Activated CD4-positive, alpha-beta T cell treated with anti-CD3 and anti-CD28 coated beads, Interleukin-2, Interleukin-4, amounts not matched to agents 100 ng/mL and 50 ng/mL, durations not matched to agents 16 hours and 8 hours (primary cell): ENCODE measurements at places on chromosomes 13 and 19.

- no peak for DNase-seq
Measured at GRCh38 chr19:45306518-45307027, 16.1 kb downstream of the CKM start.

DNA sequence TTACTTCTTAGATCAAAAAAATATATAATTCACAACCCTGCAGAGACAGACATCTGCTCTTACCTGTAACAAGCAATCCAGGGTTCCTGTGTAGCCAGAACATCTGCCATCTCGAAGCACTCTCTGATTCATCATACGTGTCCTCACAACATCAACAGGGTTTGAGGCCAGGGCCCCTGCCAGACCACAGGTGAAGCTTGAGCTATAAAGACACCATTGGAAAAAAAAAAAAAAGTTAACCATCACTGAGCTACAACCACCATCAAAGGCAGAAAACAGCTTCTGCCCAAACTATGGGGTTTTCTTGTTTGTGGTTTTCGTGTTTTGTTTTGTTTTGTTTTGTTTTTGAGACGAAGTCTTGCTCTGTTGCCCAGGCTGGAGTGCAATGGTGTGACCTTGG, 19.3 kb downstream of the SLC25A30 start:
- DNase-seq, result peak; percentile 30

DNA sequence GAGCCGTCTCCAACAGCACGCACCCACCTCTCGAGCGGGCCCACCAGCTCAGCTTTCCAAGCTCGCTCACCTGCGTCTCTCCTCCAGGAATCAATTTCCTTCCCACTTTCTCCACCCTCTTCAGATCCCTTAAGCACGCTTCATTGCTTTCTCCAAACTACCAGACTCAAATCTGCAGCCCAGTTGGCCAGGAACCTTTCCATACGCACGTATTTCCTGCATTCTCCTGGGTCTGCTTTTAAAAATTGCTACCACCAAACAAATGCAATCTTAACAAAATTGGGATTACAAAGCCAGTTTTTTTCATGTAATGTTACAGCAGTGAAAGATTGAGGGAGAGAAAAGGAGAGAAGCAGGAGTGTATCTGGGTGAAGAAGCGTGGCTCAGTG, 1.5 kb downstream of the ENOX1 start:
- DNase-seq, result no peak

- DNase-seq, result no peak
Measured at GRCh38 chr13:80447747-80448146, 106.8 kb upstream of the SPRY2 start.

- peak; percentile 60 for DNase-seq
Measured at GRCh38 chr13:99367663-99368448, 60.7 kb upstream of the GPR183 start.

- DNase-seq, result no peak
Measured at GRCh38 chr13:40979232-40979631, 39.9 kb downstream of the ELF1 start.

GRCh38 chr19:58357481-58358145, 4.3 kb upstream of the A1BG start:
- DNase-seq, result no peak

GRCh38 chr19:14505488-14506239, 9.7 kb upstream of the GIPC1 start:
- peak; percentile 74 for DNase-seq

DNA sequence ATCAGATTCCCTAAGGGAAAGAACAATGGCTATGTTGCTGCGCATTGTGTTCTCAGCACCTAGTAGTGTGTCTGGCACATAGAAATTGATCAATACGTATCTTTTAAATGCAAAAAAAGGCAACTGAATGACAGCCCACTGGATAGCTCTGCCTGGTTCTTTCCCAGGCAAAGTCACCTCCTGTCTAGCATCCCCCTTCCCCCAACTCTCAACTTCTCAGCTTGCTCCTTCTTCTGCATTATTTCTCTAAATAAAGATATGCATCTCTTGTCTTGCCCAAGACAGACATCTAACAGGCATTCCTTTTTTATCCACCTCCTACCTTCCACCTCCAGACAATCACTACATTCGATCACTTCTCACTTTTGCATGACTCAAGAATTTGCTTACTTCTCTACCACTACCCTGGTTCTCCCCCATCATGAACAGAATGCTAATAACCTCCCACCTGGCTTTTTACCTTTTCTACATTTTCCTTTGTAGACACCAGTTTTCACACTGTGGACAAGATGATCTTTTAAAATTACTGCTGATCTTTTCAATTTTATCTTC, 26.5 kb upstream of the OXGR1 start:
- DNase-seq, result no peak

GRCh38 chr13:75661443-75661842, 25.3 kb downstream of the LMO7 start:
- no peak for DNase-seq

- DNase-seq, result no peak
Measured at GRCh38 chr13:104975272-104975671, 1560.2 kb downstream of the EFNB2 start.

DNA sequence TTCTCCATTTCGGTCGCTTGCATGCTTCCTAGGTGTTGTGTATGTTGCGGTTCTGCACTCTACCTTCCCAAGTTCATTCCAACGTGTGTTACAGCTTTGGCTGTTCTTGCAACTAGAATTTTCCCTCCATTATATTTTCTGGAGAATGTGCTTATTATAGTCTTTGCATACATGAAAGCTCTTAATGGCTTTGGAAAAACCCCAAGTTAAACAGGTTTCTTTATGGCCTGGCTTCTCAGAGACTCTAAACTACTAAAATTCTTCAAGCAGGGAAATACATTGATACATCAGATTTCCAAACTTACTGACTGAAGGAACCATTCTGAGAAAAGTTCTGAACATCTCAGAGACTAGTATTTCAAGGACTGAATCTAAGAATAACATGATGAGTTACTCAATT, 11.9 kb downstream of the MIPEP start:
- DNase-seq, result no peak

DNA sequence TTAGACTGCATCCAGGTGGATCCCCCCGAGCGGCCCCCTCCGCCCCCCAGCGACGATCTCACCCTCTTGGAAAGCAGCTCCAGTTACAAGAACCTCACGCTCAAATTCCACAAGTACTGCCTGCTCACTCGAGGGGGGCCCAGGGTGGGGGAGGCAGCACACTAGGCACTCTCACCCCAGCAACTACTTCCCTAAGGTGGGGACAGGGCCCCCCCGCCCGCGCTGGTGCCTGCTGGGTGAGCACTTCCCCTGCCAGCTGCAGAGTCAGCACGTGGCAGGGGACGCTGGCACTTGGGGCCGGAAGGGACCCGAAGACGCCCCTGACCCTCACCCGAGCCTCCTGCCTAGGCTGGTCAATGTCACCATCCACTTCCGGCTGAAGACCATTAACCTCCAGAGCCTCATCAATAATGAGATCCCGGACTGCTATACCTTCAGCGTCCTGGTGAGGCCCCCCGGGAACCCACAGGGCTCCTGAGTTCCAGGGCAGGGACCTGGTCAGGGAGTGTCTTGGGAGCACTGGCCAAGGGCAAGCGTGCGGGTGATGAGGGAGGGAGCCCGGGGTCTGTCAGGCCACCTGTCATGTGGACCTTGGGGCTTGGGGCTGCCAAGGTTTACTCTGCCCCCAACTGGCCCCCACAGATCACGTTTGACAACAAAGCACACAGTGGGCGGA, 5.2 kb downstream of the MCOLN1 start:
- DNase-seq, result no peak

- DNase-seq, result no peak
Measured at GRCh38 chr13:52371736-52372247, 34.2 kb downstream of the THSD1 start.

GRCh38 chr13:111387026-111387871, 66.8 kb downstream of the TEX29 start:
- no peak for DNase-seq

DNA sequence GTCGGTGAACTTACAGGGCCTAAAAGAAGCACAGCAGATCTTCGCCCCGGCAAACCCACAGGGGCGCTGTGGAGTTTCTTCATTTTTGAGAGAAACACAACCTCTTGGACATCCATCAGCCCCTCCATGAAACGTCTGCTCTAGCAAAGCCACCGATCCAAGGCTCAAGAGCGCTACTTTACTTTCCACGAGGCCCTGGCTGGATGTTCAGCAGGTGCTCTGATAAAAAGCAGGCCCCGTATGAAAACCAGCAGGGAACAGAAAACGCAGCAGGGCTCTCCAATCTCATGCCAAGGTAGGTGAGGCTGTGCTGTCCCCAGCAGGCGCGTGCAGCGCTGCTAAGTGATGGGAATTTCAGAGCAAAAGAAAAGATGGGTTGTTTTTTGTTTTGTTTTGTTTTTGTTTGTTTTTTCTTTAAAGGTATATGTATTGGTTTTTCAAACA, 86.7 kb downstream of the IRS2 start:
- no peak for DNase-seq

DNA sequence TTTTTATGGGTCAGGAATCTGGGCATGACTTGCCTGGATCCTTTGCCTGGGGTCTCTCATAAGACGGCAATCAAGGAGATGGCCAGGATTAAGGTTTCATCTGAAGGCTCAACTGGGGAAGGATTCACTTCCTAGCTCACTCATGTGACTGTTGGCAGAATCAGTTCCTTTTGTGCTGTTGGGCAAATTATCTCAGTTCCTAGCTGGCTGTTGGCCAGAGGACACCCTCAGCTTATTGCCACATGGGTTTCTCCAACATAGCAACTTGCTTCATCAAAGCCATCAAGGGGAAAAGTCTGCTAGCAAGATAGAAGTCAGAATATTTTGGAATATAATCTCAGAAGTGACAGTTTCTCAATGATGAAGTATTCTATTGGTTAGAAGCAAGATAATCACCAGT, 12.2 kb upstream of the EVI5L start:
- no peak for DNase-seq

DNA sequence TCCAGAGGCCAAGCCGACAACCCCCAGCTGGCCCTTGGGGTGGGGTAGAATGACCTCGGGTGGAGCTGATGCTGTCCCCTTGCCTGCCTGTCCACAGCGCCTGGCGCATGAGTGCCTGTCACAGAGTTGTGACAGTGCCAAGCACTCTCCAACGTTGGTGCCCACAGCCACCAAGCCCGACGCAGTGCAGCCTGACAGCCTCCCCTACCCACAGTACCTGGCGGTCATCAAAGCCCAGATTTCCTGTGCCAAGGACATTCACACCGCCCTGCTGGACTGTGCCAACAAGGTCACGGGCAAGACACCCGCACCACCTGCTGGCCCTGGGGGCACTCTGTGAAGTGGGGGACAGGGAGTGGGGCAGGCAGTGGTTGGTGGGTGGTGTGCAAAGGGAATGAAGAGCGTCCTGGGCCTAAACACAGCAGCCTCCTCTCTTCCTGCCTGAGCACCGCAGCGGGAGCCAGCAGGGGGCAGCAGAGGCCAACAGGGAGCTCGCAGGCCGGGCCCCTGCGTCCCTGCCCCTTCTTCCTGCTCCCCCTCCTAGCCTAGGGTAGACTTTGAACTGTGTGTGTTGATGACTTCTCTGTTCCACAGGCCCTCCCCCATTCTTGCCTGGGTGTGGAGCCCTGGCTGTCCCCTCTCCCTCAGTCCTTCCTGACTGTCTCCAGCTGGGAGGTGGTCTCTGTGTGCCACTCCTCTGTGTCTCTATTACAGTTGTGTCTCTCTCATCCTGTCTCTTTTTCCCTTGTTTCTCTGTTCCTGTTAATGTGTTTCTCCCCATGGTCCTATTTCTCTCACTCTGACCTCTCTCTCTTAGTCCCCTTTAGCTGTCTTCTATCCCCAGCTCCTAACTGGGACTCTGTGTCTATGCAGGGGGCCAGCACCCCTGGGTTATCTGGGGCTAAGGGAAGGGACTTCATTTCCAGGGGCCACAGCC, 6.5 kb downstream of the MED29 start:
- peak; percentile 92 for DNase-seq

DNA sequence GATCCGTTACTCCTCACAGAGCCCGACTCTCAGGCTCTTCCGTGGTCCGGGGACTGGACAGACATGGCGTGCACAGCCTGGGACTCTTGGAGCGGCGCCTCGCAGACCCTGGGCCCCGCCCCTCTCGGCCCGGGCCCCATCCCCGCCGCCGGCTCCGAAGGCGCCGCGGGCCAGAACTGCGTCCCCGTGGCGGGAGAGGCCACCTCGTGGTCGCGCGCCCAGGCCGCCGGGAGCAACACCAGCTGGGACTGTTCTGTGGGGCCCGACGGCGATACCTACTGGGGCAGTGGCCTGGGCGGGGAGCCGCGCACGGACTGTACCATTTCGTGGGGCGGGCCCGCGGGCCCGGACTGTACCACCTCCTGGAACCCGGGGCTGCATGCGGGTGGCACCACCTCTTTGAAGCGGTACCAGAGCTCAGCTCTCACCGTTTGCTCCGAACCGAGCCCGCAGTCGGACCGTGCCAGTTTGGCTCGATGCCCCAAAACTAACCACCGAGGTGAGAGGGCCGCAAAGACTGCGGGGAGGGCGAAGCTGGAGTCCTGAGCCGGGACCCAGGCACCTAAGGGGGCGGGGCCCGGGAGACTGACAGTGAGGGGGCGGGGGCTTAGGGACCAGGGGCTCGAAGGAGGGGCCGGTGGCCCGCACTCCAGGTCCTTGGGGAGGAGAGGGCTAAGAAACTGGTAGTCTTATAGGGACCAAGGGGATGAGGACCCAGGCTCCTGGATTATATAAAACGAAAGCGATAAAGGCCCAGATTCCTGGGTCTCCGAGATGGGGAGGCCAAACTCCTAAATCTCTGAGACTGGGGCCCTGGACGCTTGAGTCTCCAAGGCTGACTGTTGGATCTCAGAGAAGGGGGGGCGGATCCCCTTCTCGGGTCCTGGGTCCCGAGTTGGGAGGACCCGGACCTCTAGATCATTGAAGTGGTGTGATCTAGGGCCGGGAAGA, 2.0 kb downstream of the ETV2 start:
- DNase-seq, result peak; percentile 79

GRCh38 chr13:22162889-22163288, 492.0 kb downstream of the FGF9 start:
- DNase-seq, result peak; percentile 33

- DNase-seq, result no peak
Measured at GRCh38 chr19:42153672-42154433, 21.6 kb upstream of the POU2F2 start.

DNA sequence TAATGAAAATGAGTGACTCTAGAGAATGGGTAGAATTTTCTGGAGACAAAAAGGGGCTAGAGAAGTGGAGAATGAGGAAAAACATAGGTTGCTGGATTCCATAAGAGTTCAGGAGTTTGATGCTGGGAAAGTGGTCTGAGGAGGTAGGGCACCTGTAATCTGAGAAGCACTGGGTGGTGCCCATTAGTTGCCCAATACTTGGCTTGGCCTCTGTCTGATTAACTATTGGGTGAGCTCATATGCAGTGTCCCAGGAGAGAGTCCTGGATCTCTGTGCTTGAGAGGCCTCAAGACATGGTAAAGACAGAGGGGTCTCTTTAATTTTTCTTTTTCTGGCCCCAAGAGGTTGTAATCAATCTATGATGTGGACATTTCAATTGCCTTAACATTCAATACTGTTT, 390.1 kb downstream of the TDRD3 start:
- DNase-seq, result no peak

- DNase-seq, result no peak
Measured at GRCh38 chr13:25432691-25433090, 60.9 kb downstream of the ATP8A2 start.

- DNase-seq, result no peak
Measured at GRCh38 chr13:95523598-95523997, 28.9 kb upstream of the CLDN10 start.

GRCh38 chr13:34358811-34359513, 541.0 kb downstream of the RFC3 start:
- no peak for DNase-seq
